ENCODE measurements at places on chromosomes 1 and 21.

- no peak for DNase-seq
Observed at GRCh38 chr21:14243461-14243860, 27.5 kb downstream of the RBM11 start.

GRCh38 chr1:210467440-210468043 lies 138.8 kb downstream of the HHAT start:
- no peak for DNase-seq

GRCh38 chr21:35738347-35738961 lies 321.9 kb downstream of the SETD4 start:
- peak; percentile 75 for DNase-seq

DNA sequence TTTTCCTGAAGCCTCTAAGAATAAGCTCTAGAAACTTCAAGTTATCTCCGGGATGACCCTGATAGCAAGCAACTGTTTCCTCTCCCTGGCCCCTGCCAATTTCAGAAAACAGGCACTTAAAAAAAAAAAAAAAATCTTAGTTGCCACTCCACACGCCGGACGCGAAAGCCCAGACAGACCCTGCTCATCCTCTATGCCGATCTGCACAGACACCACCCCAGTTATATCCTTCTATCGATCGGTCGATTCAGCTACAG lies 1.7 kb downstream of the ANP32E start:
- no peak for DNase-seq

DNA sequence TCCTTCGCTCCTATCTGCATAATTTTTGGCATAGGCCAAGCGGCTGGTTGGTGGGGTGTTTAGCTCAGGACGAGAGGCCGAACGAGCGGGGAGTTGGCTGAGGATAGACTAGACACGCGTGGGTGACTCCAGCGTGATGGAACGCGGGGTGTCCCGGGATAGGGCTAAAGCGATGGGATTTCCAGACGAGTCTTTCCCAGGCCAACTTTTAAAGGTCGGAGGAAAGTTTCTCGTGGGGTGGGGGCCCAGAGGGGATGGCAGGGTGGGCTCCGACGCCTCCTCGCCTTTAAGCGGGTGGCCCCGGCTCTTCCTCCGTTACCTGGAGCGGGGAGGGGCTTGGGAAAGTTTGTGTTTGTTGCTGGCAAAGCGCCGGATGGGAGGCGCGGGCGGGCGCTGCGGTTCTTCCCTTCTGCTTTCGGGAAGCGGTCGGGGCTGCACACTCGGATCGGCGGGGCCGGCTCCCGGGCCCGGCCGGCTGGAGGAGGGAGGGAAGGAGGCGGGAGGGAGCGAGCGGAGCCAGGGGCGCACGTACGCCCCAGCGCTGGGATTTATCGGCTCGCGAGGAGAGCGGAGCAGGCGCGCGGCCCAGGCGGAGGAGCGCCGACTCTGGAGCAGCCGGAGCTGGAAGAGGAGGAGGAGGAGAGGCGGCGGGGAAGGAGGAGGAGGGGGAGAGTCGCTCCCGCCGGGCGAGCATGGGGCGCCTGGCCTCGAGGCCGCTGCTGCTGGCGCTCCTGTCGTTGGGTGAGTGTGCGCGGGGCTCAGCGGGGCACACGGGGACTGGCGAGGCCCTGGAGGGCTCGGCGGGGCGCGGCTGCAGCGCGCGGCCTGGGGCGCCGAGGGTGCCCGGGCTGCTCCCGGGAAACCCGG lies at the start of gene PTGFRN:
TSS of gene PTGFRN (plus strand) at position 405 of the 867 bp plus-strand sequence. CDS start at position 693, 288 bp downstream.
- no peak for DNase-seq

- DNase-seq, result no peak
Observed at GRCh38 chr1:36322786-36323635, 434 bp downstream of the EVA1B start.

- no peak for DNase-seq
Observed at GRCh38 chr1:241114699-241115233, 242.2 kb downstream of the RGS7 start.

GRCh38 chr21:16538936-16539440 lies 809.2 kb downstream of the USP25 start:
- DNase-seq, result no peak

- peak; percentile 23 for DNase-seq
Observed at GRCh38 chr1:21782349-21782867, 541 bp downstream of the USP48 start.

DNA sequence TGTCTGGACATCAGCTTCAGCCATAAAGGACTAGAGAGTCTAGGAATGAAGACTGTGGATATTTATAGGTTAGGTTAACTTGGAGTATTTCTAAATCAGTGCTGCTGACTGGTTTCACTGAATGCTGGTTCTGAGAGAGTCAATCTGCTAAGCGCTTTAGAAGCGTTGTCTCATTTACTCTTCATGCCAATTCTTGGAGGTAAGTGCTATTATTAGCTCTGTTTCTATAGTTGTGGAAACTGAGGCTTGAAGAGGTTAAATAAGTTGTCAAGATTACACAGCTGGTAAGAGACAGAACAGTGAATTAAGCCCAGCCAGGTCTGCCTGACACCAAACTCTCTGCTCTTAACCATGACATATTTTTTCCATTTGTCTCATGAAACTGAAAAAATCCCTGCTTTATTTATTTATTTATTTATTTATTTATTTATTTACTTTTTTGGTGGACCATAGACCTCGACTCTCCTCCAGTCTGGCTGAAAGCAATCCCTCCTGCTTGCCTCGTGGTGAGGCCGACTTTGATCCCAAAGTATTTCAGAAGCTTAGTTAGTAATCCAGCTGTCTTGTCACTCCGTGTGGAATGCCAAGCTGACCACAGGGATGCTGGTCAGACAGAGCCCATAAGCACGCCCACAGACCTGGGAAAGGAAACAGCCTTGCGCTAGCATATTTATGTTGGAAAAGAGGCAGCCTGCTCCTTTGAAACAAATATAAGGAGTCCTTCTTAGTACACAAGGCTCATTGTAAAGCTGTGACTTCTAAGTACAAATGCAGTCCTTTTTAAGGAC lies 16.9 kb downstream of the NTMT2 start:
- DNase-seq, result no peak

DNA sequence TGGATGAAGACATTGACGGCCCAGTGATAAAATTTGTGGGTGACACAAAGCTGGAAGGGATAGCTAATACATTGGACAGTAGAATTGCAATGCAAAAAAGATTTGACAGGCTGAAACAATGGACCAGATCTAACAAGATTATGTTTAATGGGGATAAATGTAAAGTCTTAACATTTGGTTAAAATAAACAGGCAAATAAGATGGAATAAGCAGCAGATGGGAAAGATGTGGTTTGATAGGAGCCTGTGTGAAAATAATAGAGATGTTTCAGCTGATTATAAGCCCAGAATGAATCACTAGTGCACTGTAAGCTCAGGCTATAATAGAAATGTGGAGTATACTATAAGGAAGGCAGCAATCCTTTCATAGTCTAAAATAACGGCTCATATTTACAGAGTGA lies 66.2 kb upstream of the NHLH2 start:
- no peak for DNase-seq

- DNase-seq, result no peak
Observed at GRCh38 chr21:43913928-43914327, 48.9 kb downstream of the AGPAT3 start.

DNA sequence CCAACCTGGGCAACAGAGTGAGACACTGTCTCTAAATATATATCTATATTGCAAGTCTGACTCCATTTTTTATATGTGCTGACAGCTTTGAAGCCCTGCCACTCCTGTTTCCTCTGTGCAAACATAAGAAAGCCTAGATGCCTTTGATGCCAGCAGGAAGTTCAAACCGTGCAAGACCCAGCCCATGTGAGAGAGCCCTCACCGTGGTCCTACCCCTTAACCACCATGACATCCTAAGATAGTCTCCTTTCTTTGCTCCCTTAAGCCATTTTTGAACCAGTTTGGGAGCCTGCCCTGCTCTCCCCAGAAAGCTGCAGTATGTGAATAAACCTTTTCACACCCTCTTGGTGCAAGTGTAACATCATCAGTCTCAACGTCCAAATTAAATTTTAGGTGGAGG lies 3.7 kb upstream of the DIPK1A start:
- no peak for DNase-seq

DNA sequence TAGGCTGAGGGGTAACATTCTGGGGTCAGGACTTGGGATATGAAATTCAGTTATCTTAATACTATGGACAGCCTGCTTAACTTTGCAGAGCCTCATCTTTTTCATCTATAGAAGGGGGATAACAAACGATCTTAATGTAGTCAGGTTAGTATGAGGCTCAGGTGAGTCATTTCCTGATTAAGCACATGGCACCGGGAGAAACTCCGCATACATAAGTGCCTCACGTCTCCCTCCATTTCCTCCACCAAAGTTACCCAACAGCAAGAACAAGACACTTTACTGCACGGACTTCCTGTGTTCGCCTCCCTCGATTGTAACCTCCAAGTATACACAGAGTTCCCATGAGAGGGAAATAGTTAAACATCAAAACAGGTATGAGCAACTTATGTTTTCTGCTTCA lies 112.7 kb upstream of the COA6 start:
- DNase-seq, result no peak

GRCh38 chr1:57483954-57484353 lies 60.1 kb upstream of the DAB1 start:
- no peak for DNase-seq

- DNase-seq, result no peak
Observed at GRCh38 chr1:225777058-225777582, 506 bp upstream of the SRP9 start.

DNA sequence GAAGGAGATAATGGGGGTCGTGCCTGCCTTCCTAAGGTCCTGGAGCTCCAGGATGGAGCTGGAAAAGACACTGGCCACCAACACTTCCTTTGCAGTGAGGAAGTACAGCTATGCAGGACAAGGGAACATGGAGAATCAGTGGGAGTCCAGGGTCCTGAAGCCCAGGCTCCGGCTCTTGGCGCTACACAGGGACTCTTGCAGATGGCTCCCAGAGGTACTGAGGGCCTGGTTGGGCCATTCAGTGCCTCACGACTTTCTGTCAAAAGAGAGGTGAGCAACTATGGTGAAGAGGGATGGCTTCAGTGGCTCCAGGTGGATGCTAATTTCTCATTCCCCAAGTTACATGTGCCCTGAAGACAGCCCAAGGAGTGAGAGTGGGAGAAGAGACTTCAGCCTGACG lies 1.8 kb upstream of the ETNK2 start:
- DNase-seq, result no peak

GRCh38 chr1:77025599-77025998 lies 158.3 kb downstream of the ST6GALNAC5 start:
- no peak for DNase-seq

DNA sequence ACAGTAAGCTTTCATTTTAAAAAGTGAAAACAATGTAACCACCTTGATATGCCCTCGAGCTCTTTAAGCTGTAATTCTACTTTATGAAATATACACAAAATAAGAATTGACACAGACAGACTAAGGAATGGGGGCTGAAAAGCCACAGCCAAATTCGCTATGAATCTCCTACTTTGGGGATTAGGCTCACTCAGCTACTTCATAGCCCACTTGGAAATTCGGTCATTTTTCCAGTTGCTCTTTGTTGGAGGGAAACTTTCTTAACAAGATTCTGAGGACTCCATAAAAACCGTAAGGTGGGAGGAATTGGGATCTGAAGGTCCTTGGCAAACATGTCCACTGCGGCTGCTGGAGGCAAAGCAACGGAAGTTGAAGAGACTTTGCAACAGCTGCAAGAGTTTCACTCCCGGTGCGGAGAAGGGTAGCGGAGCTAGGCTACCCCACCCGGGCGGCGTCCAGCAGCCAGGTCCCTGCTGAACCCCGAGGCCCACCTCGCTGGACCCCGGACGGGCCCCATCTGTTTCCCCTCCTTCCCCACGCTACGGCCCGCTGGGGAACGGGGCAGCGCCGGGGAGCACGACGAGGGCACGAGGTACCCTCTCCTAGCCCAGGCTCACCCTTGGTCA lies 634 bp downstream of the MYCBP start:
- no peak for DNase-seq

- no peak for DNase-seq
Observed at GRCh38 chr1:99645699-99646531, at the start of gene PALMD. Gene PALMD (plus strand): TSS chr1:99646113. CDS start chr1:99646318, 205 bp downstream.

- no peak for DNase-seq
Observed at GRCh38 chr21:14762734-14763694, 216.9 kb upstream of the SAMSN1 start.

DNA sequence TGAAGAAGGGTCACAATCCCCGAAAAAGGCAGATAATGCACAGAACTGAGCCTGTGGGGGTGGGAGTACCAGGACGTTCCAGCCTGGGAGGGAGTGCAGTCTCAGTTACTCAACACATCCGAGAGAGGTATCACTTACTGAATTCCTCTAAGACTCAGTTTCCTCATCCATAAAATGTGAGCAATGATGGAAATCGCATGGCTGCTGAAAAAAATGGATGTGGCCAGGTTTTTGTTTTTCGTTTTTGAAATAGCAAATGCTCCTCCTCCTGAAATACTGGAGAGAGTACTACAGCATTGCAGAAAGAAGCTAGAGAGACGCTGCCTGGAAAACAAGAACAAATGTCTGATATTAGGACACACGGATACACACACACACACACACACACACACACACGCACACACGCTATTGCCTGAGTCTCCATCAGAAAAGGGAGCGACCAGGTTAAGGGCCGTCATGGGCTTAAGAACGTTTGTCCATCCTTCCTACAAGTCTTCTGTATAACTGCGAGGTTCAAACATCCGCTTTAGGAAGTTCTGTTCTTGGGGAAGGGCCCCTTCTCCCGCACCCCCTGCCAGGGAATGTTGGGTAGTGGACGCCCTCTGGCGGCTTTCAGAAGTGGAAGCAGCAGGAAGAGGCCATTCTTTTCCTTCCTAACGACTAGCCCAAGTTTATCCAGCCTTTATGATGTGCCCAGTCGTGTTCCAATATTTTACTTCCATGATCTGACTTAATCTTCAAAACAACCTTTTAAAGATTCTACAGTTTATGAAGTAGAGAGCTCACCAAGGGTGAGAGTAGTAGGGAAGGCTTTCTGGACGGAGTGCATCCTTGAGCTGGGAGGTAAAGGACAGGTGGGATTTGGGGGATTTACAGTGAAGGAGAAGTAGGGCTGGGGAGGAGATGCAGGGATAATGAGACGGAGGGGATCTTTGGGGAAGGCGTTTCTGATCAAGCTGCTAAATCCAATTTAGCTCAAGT lies 699 bp upstream of the NES start:
- peak; percentile 74 for DNase-seq

GRCh38 chr1:27365372-27366112 lies 1.2 kb downstream of the MAP3K6 start:
- peak; percentile 62 for DNase-seq

DNA sequence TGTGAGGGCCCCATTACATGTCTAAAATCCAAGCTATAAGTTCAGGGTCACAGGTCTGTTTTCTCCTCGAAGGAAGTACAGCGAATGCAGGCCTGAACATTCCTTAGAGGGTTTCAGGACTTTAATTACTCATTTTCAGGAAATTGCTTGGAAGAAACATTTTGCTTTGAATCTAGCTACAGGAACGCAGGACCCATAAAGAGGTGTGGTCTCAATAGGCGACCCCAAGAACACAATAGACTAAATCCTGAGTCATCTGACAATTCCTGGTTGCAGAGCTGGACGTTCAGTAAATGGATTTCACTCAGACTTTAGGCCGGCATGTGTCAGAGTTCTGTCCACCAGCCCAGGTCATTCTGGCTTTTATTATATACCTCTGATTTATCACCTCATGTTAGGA lies 1.0 kb upstream of the ERG start:
- DNase-seq, result no peak

GRCh38 chr1:101200513-101200912 lies 36.3 kb upstream of the S1PR1 start:
- DNase-seq, result no peak

Data from NCI-H187 (cell line).